ENCODE measurements at places on chromosomes 11 and 22.

- no peak for DNase-seq
These were observed 189.6 kb downstream of the DSCAML1 start for GRCh38 chr11:117607449-117607848.

DNA sequence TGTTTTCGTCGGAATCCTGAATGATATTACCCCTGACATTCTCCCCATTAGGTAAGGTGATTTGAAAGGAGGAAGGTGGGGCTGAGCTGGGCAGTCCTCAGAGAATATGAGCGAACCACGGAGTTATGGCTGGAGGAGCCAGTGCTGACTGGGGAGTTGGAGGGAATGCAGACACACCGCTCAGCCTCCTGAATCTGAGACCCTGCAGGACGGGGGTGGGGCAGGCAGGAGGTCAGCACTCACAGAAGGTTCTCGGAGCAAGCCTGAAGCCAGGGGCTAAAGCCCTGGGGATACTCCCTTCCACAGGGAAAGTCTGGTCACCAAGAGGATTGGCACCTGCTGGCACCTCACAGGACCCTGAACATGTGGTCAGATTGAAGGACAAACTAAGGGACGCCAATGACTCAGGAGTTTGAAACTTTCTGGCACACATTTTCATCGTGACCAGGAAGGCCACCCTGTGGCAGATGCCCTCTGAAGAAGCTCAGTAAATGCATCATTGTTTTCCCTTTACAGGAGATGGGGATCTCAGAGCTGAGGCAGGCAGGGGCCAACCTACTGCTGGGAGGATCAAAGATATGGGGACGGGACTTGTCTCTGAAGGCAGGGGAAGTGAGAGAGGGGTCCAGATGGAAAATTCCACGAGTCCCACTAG, 26.9 kb upstream of the FCHSD2 start:
- no peak for DNase-seq

GRCh38 chr11:33179348-33179803, 18.1 kb upstream of the CSTF3 start:
- DNase-seq: peak; percentile 46

GRCh38 chr11:99565333-99565732, 544.6 kb downstream of the CNTN5 start:
- no peak for DNase-seq

DNA sequence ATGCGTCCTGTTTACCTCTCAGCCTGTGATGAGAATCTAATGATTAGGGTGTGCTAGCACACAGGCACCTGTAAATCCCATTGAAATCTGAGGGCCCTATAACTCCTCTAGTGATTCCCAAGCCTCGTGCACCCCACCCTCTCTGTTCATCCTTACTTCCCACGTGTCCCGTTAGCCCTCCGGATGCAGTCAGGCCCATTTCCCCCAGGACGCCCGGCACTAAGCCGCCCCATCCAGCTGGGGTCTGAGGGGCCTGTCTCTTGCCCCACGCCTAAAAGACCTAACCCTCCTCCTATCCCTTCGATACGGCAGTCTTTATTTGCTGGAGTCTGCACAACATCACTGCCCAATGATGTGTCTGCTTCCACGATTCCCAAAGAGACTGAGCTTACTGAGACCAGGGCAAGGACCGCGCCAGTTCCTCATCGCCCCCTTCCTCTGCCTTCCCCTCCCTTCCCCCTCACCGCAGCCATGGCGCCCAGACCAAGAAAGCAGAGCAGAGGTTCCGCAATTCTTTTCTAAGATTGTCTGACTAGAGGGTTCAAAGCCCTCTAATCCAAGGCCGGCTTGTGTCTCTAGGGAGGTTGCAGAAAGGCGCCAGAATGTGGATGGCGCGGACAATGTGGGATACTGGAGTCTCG, 1.1 kb upstream of the FADS2 start:
- DNase-seq: peak; percentile 79
